ENCODE measurements at places on chromosomes 13 and 19. TPM values are rescaled to one million over a fixed set of nuclear protein-coding genes. Genes with fewer than 3 reads are reported as not detected.
A peak's percentile ranks its signal among the peaks of the same experiment; 100 is the strongest.

GRCh38 chr13:33487575-33488243, 202.2 kb upstream of the STARD13 start:
- no peak for DNase-seq

DNA sequence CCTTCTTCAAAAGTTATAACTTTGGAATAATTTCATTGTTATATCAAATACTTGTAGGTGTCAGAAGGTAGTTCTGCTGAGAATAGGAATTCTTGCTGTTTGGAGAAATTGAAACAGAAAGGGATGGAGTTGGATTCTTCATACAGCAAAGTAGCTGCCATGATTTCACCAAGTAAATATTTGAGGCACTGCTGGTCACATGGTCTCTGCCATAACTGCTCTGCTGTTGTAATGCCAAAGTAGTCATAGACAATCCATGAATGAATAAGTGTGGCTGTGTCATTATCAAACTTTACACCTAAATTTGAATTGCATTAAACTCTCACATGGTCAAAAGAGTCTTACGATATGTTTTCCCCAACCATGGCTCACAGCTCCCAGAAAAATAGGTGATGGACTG, 308.6 kb downstream of the GPC6 start:
- DNase-seq: peak; percentile 46

GRCh38 chr13:48780713-48781341, 127.1 kb downstream of the CYSLTR2 start:
- DNase-seq: no peak

- no peak for DNase-seq
These were observed 6.3 kb downstream of the TEAD2 start for GRCh38 chr19:49355909-49356353.

DNA sequence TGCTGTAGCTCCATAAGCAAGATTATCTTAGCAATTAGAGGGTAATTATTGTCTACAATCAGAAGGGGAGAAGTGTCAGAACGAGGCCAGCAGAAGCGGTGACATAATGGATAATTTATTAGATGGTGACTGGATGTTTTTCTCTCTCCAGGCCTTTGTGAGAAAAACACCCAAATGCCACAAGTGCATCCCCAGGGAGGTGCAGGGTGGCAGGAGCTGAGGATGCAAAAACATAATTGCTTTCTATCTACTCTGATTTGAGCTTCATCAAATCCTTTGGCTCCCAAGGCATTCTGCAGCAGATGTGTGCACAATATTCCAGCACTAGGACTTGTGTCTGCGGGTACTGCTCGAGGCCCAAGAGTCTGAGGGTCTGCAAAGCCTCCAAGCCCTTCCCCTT, 220.1 kb upstream of the SERP2 start:
- no peak for DNase-seq

DNA sequence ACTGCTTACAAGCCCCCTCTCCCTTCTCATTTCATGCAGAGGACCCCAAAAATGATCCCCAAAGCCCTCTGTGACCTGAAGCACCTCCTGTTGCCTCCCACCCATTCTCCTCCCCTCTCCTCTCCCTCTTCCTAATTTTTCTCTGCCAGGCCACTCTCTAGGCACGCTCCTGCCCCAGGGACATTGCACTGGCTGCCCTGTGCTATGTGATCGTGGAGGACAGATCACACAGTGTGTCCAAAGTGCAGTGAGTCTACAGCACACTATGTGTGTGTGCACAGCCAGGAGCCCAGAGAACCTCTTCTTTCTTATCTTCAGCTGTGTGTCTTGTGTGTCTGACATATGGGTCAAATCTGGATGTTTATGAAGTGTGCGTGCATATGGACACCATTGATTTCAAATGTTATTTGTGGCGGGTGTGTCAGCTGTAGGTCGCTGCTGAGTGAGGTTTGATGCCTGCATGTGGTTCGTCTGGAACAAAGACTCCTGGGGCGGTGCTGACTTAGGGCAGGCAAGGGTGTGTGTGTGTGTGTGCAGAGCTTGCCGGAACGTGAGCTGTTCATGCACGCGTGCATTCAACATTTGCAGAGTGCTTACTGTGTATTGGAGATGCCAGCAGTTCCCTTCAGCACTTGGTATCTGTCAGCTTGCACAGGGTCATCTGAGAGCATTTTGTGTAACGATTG, 2.1 kb upstream of the KLHL26 start:
- peak; percentile 76 for DNase-seq

GRCh38 chr19:11194656-11195558, 2.4 kb downstream of the KANK2 start:
- DNase-seq: no peak

DNA sequence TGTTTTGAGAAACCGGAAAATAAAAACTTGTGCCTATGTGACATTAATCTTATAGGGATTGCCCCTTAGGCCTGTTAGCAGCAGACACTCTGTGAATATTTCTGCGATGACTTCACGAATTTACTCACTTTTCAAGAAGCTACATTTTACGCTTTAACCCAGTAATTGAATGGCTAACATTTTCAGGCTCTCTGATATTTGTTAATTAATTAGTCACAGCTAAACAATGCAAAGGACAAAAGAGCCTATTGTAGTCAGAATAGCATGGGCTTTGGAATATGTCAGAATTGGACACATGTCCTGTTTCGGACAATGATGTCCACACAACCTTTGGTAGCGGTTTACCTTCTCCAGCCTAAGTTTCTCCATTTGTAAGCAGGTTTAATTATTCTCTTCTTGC, 506.6 kb downstream of the EFNB2 start:
- no peak for DNase-seq

GRCh38 chr13:39586151-39586550, 16.8 kb downstream of the LHFPL6 start:
- no peak for DNase-seq

DNA sequence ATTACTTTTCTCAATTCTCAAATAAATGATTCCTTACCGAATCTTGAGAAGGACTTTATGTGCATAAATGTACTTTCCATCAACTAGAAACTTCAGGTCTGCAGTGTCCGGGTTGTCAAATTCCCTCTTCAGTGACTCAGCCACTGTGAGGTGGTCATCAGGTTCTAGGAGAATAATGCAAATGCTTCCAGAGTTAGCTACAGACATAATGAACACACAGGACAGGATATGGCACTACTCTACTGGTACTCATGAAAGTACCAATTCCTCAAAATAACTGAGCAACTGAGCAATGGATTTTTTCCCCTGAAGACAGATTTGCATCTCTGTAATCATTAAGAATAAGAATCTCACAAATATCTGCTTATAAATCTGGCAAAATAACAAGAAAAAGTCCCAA, 31.2 kb downstream of the RCBTB2 start:
- DNase-seq: peak; percentile 29

DNA sequence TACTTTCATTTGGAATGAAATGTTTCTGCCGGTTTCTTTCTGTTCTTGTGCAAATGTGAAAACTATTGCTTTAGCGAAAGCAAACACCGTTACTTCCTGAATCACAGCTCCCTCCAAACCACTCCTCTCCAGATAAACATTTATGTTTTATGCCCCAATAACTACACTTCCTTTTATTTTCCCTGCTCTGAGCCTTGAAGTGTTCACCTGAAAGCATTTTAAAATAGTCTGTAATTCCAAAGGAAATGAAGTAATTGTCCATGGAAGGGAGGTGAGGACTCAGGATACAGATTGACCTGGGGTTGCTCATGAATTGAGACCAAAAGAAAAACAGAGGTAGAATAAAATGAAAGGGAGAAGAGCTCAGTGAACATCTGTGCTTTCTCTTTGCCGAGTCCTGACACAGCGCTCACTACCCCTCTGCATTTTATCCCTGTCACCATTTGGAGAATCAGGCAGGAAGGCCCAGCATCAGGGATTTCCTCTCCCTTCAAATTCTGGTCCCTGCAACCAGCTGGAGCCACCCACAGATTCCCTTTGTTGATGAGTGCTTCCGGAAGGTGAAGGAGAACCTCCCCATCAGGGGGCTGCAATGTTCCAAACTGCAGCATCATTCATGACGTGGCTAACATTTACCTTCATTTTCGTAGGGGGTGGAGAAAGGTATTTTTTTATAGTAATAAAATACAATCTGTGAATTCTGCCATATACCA, 171.9 kb downstream of the ITGBL1 start:
- no peak for DNase-seq

DNA sequence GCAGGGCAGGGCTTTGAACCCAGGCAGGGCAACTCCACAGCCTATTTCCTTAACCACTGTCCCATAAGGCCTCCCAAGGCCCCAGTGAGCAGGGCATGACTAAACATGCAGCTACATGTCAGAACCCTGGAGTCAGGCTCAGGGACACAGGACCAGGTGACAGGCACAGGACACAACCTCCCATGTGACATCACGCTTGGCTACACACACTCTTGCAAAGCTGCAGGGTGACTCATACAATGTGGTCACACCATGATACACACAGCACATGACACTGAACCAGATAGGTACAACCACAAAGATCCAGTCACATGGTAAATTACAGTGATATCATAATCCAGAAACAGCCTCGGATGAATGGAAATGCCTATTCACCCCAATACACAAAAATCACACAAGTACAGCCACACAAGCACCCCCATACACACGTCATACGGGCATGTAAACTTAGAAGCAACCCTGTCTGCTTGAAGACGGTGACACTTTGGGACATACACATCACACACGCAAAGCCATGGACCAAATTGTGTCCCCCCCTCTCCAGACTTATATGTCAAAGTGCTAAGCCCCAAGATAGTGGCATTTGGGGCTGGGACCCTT, 14.5 kb downstream of the KLK4 start:
- DNase-seq: peak; percentile 37

Gene KLK10
- polyA plus RNA-seq: 0.03 TPM

Gene CHERP
- polyA plus RNA-seq: 5.2 TPM

Gene ZNF574
- polyA plus RNA-seq: 5.1 TPM

Gene APLP1
- 3.7 TPM for polyA plus RNA-seq

Gene ZNF177
- polyA plus RNA-seq: 1.0 TPM

Gene CGB2
- not detected for polyA plus RNA-seq

Gene CYP2A7
- polyA plus RNA-seq: not detected

Gene CGB8
- not detected for polyA plus RNA-seq

Gene CEACAM4
- not detected for polyA plus RNA-seq

Gene CNN1
- polyA plus RNA-seq: 24.0 TPM
